ENCODE measurements at places on chromosomes 4 and X. TPM values are rescaled to one million over a fixed set of nuclear protein-coding genes. Genes with fewer than 3 reads are reported as not detected.

DNA sequence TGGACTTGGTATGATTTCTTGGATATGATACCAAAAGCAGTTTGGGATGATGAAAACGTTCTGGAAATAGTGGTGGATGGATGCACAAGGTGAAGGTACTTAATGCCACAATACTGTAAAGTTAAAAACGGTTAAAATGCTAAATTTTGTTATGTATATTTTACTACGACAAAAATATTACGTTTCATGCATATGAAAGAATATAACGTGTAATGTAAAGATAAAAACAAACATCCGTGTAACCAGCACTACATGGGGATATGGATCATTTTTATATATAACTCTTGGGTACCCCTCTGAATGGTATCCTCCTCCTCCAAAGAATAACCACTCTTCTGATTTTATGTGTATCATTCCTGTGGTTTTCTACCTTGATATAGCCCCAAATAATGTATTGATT is 862 bp upstream of the CENPU start:
- no peak for DNase-seq

DNA sequence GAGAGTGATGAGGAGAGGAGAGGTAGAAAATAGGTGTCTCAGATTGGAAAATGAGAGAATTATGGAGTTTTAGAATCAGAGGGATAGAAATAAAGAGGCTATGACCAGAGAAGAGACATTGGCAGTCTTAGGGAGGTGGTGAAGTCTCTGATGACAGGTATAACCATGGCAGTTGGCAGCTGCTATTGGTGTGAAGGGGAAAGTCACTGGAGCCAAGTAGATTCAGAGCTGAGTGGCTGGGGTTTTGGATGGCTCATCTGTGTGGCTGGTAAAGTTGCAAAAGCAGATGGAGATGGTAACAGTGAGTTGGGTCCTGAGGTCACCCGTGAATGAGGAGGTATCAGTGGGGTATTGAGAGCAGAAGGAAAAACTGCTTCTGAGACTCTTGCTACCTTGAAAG is 46.5 kb downstream of the ANAPC4 start:
- no peak for DNase-seq

DNA sequence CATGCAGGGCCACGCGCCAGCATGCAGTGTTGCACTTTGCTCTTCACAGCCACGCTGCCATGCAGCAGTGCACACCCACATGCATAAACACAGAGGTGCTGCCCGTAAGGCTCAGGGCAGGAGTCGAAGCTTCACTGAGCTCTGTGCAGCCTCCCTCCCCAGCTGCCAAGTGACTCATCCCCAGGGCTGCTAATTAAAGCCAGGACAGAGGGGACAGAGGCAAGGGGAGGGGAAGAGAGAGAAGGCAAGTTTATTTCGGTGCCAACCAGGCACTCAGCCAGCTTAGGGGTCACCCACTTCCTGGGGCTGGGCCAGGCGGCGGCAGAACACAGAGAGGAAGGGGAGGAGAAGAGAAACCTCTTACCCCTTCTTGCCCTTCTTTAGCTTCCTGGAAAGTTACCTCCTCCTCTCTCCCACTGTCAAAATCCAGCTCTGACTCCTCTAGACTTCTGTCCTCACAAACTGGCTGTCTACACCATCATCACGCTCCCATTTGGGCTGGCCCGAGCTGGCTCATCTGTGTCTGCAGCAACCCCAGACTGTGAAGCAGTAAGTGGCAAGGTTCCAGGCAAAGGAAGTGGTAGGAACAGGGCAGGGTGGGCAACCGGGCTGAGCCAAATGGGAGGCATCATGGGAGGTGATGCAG is 6.2 kb upstream of the IQSEC2 start:
- peak; percentile 66 for DNase-seq

- DNase-seq: no peak
Measured at GRCh38 chr4:139858436-139859205, 193.0 kb downstream of the MGST2 start.

DNA sequence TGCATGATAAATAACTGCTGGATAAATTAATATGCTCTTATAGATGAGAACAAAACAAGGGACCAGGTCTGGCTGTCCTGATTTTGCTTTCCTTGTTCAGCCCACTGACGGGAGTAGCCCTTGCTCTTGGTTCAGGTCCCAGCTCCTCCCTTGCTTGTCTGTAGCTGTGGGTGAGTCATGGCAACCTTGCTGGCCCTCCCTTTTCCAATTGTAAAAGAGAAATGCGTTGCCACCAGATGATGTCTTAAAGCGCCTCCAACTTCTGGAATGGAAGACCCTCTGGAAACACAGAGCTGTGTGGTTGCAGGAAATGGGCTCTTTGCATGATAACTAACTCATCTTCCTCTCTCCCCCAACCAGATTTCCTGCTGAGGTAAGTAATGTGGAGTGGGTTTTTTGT is 171.4 kb downstream of the AASDH start:
- DNase-seq: peak; percentile 7

The YIPF7 gene
- total RNA-seq: not detected
